DMS 273 treated with DMSO at 0.1 percent for 48 hours (cell line): ENCODE measurements at places on chromosomes 1 and 21.

GRCh38 chr1:12597792-12598191 is 20.2 kb downstream of the DHRS3 start:
- no peak for DNase-seq

DNA sequence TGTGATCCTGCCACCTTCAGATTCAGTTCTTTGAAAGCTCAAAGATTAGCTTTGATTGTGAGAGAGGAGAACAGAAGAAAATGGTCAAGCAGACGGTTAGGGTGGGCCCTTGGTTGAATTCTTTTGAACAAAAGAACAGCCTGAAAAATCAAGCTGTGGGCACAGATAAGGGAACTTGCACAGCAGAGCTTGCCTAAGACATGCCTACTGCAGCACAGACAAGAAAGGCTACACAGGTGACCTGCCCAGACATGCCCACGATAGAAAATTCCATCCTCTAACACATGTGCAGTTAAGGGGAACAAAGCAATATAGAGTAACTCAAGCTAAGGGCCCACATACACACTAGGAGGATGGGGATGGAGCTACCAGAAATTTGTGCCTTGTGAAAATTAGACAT is 512.5 kb upstream of the LRRC7 start:
- DNase-seq = no peak

DNA sequence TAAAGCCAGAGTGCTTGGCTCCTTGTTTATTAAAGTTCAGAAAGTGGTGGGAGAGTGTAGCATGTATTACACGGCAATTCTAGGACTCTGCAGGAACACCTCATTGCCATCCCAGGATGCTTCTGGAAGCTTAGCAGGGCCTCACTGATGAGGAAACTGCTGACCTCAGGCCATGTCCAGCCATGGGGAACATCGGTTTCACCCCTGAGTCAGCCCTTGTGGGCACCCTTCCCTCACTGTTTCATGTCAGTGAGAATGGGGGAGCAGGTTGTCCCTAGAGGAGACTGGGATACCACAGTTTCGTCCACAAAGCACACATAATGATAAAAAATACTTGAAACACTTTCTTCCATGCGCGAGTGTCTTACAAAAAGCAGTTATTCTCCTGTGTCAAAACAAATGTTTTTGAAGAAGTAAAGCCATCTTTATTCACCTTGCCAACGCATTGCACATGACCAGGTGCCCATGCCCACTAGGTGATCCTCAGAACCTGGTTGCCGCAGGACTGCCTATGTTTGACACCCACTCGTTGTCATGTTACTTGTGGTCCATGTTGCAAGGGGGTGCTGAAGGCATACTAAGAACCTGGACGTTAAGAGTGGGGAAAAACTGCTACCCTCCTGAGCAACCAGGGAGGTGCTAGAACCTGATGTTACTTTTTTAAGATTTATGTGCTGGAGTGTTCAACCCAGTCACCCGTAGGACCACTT is 41.2 kb upstream of the TTC22 start:
- DNase-seq = no peak

DNA sequence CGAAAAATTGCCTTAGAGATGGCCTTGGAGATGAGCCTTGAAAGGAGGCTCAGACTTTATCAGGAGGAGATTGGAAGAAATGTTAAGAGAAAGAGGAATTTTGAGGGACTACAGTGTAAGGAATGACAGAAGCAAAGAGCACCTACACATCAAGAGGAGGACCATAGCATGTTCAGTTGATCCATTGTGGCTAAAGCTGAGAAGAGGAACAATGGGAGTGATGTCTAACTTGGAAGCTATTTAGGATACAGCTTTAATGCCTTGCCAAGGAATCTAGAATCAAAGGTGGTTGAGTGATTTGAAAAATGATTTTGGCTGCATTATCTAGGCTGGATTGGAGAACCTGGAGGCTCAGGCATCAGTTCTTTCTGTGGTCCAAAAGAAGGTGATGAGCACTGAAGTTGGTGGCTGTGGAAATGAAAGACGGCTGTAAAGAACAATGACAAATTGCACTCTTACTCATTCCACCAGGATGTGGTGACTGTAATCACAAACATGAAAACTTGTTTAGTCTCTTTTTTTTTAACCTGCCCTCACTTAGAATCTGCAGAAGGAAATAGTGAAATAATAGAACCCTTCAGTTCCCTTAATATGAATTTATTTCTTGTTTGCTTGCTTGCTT is 11.3 kb downstream of the FAM20B start:
- DNase-seq = no peak

GRCh38 chr1:201709564-201710295 is 119.2 kb upstream of the IPO9 start:
- no peak for DNase-seq

GRCh38 chr1:90143591-90143990 is 148.7 kb downstream of the ZNF326 start:
- peak; percentile 55 for DNase-seq

DNA sequence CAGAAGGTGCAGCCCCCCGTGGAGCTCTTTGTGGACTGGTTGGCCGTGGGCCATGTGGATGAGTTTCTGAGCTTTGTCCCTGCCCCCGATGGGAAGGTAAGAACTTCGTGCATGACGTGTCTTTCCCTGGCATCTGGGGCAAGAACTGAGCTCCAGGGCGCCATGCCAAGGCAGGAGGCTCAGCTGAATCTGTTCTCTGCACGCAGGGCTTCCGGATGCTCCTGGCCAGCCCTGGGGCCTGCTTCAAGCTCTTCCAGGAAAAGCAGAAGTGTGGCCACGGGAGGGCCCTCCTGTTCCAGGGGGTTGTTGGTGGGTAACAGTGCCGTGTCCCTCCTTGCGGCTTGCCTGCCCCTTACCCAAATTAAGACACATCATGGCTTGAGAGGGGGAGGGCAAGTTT is 27.7 kb downstream of the PADI3 start:
- DNase-seq = peak; percentile 14

GRCh38 chr1:10236405-10237156 is 26.2 kb downstream of the KIF1B start:
- DNase-seq = no peak

GRCh38 chr21:31554511-31555022 is 104.9 kb upstream of the SOD1 start:
- no peak for DNase-seq

- DNase-seq = no peak
Observed at GRCh38 chr21:19181604-19182140, 778.1 kb upstream of the TMPRSS15 start.

DNA sequence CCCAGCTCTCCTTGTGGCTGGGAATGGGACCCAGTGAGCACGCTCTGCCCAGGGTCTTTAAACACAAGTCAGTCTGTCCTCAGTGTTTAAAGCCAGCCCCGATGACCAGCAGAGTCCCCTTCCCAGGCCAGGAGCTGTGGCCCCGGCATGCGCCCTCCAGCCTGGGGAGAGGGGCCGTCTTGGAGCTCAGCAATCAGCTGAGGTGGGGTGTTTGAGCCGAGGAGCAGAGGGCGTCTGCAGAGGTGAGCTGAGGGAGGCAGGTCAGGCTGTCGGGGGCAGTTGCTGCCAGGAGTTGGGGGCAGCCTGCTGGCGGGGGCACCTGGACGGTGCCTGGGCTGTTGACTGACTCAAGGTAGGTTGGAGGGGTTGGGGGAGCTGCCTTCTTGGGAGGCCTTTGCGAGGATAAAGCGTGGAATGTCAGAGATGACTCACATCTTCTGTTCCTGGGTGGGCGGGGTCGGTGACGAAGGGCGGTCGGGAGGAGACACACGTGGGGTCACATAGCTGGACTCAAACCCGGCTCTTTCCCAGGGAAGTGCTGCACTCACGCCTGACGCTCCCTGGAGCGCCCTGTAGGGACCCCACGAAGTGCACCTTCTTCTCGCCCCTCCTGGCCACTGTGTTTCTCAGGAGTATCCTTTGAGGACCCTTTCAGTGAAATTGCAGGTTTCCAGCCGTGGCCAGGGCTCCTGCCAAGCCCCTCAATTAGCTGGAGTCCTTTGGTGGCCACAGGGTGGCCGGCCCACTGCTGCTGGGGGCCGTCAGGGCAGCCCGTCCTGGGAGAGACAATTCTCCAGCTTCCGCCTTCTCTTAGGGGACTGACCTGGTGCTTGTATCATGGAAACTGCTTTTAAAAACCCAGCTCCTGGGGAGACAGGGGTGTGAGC is 86.2 kb downstream of the SIK1 start:
- DNase-seq = no peak

DNA sequence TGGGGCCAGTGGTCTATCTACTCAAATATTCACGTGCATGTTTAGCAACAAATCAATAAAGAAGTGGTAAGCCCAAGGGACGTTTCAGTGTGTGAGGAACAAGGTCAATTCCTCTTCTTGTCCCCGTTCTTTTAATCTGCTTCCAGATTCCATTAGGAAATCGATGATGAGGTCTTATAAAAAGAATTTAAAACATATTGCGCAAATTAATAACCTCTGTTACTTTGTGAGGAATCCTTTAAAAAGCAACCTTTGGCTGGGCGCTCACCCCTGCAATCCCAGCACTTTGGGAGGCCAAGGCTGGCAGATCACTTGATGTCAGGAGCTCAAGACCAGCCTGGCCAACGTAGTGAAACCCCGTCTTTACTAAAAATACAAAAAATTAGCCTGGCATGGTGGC is 113.0 kb upstream of the TMPRSS2 start:
- no peak for DNase-seq

DNA sequence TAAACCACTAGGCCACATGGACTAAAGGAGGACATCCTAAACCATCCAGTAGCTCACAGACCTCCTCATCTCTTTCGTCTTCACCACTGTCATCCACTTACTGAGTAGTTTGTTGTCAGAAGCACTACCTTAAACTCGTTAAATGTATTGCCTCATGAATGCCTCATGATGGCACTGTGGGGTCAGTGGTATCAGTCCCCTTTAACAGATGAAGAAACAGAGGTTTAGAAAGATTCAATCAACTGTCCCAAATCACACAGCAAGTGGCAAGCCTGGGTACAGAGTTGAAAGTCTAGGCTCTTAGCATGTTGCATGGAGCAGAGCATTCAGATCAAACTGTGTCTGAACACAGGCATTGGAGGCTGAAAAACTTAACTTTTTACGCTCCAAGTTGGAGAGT is 183.6 kb upstream of the KIAA0040 start:
- no peak for DNase-seq

DNA sequence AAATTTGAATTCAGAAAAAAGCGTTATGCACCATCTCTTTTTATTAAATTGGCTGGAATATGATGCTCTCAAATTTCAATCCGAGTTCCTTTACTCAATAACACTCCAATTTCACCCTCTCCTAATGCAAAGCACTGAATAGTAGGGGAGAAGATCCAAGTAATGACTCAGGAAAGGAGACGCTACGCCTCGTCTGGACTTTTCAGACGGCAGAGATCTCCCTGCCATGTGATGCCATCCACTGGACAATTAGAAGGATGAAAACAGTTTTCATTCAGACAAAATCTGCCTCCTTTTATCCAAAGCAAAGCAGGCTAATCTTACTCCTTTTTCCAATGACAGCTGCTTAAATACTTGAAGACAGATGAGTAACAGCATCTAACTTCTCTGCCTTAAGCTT is 242.4 kb upstream of the GREM2 start:
- DNase-seq = no peak

GRCh38 chr1:44043176-44044070 is 12.2 kb upstream of the SLC6A9 start:
- no peak for DNase-seq

DNA sequence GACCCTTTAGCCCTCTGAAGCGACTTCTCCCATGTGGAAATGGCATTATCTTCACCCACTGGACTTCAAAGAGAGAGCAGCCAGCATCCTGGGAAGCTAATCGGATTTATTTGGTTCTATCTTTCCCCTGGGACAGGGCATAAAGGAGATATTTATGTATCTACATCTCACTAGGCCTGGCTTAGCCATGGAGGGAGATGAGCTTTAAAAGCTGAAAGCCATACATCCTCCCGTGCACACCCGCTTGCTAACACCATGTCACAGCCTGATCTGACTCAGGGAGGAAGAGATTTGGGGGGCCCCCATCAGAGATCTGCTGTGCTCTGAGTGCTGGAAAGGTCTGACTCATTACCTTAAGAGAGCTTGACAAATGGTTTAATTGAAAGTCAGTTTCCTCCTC is 155.9 kb downstream of the PLXNA2 start:
- DNase-seq = no peak
